ENCODE measurements at places on chromosomes 2 and 18.

GRCh38 chr2:122340246-122340645 lies 584.8 kb downstream of the TSN start:
- DNase-seq, result peak; percentile 74

DNA sequence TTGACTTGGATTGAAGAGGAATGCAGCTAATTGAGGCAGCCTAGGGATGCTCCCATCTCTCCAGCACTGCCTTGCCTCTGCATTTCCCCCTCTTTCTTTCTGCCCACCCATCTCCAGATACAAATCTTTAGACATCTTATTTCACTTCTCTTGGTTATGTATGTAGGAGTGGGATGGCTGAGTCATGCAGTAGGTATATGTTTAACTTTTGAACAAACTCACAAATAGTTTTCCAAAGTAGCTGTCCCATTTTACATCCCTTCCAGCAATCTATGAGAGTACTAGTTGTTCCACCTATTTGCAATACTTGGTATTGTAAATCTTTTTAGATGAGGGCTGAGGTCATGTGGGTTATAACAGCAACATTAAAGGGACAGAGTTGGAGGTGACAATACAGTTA lies 329.9 kb downstream of the DYSF start:
- no peak for DNase-seq

DNA sequence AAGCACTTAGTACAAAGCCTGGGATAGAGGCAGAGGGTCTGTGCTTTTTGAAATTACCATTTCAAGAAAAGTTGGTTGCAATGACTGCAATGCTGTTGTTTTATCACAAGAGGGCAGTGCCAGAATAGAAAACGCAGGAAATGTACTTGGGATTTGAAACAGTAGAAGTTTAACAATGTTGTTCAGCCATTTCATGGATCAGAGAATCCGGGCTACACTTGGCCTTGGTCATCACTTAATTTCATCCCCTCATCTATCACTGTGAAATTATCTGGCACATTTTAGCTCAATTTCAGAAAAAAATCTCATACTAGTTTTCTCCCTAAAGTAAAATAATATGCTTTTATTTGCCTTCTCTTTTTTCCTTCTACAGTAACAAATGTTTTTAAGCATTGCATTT lies 70.8 kb downstream of the RAPGEF4 start:
- DNase-seq, result peak; percentile 97

DNA sequence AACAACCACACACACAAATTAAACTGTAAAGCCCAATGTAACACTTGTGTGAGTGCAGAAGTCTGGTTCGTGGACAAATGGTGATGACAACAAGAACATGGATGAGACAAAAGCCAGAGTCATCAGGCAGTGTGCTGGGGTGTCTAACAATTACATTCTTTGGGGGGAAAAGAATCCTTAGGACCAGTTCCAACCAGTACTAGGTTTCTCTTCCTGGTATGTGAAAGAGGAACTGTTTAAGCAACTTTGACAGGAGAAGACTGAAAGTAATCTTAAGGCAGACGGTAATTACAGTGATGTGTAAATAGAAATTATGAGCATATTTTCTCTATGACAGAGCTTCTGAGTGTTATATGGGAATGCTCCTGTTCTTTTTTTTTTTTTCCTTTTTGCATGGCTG lies 133.4 kb downstream of the AFF3 start:
- no peak for DNase-seq

- no peak for DNase-seq
Observed at GRCh38 chr2:9836517-9836916, 6.8 kb upstream of the TAF1B start.

DNA sequence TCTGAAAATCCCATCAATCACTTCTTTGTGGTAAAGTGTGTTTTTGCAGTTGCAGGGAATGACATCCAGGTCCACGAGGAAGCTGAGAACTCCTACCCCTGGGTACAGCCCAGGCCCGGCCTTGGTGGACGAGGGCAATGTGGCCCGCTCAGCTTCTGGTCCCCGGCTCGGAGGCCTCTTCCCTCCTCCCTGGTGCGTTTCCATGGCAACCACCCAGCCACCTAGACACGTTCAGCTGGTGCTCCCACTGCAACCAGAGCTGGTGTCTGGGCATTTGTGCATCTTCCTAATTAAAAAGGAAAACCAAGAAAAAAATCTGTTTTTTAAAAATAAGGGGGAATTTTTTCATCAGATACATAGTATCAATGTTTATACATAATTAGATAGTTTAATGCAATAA lies 603.6 kb upstream of the SALL3 start:
- no peak for DNase-seq

DNA sequence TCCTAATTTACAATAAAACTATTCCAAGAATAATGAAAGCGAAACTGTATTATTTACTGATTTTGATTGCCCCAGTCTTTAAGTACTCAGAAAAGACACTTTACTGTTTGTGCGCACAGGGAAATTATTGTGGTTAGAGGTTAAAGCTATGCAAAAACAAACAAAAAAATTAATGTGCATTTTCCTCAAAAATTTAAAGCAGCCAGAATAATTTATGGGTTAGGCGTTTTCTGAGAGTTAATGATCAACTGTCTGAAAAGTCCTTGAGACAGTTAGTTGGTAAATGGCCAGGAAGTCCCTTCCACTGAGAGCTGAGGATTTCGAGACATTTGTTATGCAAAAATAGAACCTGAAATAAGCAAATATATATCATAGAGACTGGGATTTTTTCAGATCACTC lies 143.3 kb downstream of the IRS1 start:
- DNase-seq, result no peak

- DNase-seq, result no peak
Observed at GRCh38 chr18:26656431-26656943, 108.1 kb upstream of the KCTD1 start.

DNA sequence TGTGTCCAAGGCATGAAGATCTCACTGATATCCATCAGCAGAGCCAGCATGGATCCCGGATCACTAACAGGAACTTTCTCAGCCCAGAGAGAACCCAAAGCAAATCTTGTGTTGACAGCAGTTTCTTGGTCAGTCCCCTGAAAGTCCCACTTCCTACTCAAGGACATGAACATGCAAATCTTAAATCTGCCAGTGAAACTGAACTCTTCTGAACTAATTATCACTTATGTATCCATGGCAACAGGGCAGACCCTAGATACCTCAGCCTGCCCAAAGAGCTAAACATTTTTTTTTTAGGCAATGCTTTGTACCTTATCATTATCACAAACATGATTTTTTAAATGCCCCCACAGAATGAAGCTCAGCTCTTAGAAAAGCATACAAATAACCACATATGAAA lies 127.8 kb upstream of the DDX18 start:
- DNase-seq, result no peak

GRCh38 chr2:199414001-199414400 lies 43.7 kb downstream of the SATB2 start:
- DNase-seq, result no peak

- no peak for DNase-seq
Observed at GRCh38 chr2:6352906-6353515, 512.7 kb downstream of the CMPK2 start.

- no peak for DNase-seq
Observed at GRCh38 chr2:123366239-123366837, 658.7 kb upstream of the CNTNAP5 start.

DNA sequence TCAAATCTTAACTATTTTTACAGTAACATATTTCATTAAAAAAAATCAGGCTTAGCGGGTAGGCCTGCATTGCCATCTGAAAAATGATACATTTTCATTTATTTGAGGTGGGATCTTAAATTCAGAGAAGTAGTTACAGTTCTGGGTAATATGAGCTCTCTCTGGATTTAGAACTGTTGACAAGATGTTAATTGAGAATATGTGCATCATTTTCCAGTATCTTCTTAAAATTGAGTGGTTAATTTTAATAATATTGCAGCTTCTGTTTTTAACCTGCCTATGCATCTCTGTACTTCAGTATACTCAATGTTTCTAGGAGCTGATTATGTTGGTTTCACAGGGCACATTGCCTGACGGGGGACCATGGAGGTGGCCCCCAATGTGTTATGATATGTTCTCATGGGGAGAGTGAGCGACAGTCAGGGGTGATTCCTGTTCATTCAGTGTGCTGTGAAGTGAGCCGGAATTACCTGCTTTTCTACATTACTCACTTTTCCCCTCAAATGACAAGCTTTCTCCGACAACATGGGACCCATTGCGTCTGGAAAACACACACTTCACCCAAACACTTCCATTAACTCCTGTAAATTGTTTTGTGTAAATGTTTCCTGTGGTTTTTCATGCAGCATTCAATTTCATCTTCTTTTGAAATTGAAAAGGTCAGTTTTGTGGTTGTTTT lies 406.2 kb downstream of the MTX2 start:
- no peak for DNase-seq

DNA sequence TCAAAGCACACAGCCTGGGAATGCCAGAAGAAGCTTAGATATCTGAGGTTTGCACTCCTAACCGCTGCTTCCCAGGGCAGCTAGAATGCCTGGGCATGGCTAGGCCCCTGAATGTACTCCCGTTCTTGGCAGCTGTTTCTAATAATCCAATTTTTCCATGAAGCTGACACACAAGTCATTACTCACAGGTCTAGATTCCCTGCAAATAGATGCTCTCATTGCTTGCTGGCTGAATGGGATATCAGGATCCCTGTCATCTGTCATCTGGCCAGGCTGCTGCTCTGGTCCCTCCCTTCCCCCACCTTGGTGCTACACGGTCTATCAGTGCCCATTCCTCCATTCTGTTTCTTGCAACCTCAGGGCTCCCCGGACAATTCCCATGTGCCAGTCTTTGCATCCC lies 40.7 kb upstream of the TEX51 start:
- no peak for DNase-seq

GRCh38 chr18:79379931-79380815 lies 15.6 kb upstream of the NFATC1 start:
- no peak for DNase-seq

- no peak for DNase-seq
Observed at GRCh38 chr2:3494984-3495666, 24.2 kb downstream of the ADI1 start.

DNA sequence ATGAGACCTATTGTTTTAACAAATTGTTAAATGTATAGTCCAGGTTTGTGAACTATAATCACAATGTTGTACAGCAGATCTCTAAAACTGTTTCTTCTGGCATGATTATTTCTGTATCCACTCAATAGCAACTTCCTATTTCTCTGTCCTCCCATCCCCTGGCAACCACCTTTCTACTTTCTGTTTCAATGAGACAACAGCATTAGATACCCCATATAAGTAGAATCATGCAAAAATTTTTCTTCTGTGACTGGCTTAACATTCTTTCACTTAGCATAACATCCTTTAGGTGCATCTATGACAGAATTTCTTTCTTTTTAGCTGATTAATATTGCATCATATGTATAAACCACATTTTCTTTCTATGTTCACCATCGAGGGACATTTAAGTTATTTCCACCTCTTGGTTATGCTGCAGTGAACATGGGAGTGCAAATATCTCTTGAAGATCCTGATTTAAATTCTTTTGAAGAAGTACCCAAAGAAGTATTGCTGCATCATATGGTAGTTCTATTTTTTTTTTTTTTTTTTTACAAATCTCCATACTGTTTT lies 713.5 kb downstream of the LRP1B start:
- DNase-seq, result no peak

GRCh38 chr2:14790041-14790640 lies 157.6 kb downstream of the LRATD1 start:
- DNase-seq, result no peak

DNA sequence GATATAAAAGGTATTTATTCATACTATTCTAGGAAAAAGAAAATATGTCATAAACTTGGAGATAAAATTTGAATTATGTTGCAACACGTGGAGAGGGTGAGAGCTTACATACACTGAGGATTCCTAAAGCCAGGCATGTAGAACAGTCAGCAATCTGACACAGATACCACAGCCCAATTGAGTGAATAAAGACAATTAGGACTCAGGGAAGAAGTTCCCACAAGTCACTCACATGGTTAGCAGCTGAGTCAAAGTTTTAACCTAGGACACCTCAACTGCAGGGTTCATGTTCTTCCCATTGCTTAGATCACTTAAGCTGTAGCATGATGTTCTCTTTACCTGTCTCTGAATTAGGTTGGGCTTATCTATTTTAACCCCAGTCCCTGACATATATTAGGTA lies 189.5 kb downstream of the CMPK2 start:
- no peak for DNase-seq

GRCh38 chr2:84613082-84613481 lies 96.8 kb downstream of the DNAH6 start:
- no peak for DNase-seq
